ENCODE measurements at places on chromosomes 13 and 19.

GRCh38 chr13:102799426-102800144 lies 666 bp downstream of the BIVM start:
- DNase-seq: no peak

GRCh38 chr19:33470686-33471085 lies 50.9 kb downstream of the PEPD start:
- DNase-seq: no peak

- no peak for DNase-seq
Measured at GRCh38 chr13:21227917-21228316, 51.5 kb downstream of the MRPL57 start.

DNA sequence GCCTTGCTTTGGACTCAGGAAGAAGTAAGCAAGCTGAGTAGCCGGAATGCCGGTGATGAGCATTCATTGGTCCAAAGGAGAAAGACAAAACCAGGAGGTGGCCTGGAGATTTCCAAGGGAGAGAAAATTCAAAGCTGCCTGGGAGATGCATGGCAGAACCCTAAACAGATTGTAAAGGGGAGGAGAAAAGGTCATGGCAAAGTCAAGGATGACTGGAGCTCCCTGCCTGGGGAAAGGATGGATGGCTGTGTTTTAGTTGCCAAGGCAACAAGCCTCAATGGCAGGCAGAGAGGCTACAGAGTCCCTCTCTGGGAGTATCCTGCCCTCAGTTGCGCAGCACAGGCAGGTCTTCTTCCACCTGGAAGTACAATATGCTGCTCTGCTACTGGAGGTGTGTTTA lies 134.0 kb downstream of the ENOX1 start:
- no peak for DNase-seq
